ENCODE measurements at places on chromosomes 5 and 9.

DNA sequence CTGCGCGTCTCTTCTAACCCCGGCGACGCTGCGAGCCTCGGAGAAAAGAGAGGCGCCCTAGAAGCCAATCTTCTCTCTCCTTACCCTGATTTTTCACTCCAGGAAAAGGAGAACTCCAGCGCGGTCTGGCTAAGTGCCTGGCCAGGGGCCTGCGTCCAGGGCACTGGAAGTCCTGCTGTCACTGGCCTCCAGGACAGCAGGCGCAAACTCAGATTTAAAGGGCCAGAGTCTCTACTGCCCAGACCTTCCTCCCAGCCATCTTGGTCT, 553 bp upstream of the FOXB2 start:
- no peak for DNase-seq

DNA sequence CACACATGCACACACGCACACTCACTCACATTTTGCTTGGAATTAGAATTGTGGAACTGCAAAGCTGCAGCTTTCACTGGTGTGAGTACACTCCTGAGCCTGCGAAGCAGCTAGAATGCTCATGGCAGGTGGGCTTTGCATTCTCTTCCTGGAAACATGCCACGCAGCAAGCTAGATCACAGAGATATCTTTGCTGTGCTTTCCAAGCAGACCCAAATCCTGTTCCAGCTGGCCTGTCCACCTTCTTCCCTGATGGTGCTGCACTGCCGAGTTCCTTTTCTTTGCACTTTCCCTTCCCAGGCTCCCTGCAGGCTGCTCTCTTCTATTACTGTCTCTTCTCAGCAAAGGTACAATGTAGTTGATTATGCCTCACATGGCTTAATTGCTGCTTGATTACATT, 92.7 kb upstream of the CKMT2 start:
- no peak for DNase-seq

GRCh38 chr9:86668488-86668887, 278.8 kb downstream of the GAS1 start:
- DNase-seq, result no peak

GRCh38 chr5:961002-961710, 47.4 kb upstream of the NKD2 start:
- no peak for DNase-seq

DNA sequence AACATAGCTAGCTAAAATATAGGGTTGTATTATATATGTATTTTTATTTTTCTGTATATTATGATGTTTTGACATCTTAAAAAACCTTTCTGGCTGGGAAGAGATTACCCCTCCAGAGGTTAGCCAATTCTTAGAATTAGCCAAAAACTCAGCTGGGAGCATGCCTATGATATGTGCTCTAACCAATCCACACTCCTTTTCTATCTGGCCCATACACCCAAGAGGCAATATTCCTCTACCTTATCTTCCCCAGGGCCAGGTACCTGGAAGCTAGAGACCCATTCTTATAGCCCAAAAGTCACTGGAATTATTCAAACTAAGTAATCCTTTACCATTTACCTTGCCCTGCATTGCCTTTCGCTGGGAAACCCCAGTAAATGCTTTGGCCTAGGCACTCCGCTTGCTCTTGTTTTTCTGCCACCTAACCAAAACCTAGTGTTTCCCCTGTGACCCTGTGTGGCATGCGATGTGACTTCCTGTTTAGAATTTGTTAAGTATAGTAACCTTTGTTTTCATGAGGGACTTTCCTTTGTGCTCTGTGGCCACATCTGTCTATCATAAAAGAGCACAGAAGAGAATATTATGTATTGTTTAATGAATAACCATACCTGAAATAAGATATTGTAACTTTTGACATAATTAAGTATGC, 37.4 kb downstream of the CSNK1G3 start:
- DNase-seq, result peak; percentile 18

Data from stimulated activated CD8-positive, alpha-beta memory T cell treated with anti-CD3 and anti-CD28 coated beads, Interleukin-7, amount 100 ng/mL, for 1 hour (primary cell).